Stimulated activated CD4-positive, alpha-beta T cell treated with anti-CD3 and anti-CD28 coated beads, Interleukin-1b, Interleukin-23, amount 100 ng/mL, for 1 hour (primary cell): ENCODE measurements at places on chromosomes 5 and 9.

- DNase-seq, result no peak
Measured at GRCh38 chr5:55544341-55544740, 9.6 kb upstream of the PLPP1 start.

DNA sequence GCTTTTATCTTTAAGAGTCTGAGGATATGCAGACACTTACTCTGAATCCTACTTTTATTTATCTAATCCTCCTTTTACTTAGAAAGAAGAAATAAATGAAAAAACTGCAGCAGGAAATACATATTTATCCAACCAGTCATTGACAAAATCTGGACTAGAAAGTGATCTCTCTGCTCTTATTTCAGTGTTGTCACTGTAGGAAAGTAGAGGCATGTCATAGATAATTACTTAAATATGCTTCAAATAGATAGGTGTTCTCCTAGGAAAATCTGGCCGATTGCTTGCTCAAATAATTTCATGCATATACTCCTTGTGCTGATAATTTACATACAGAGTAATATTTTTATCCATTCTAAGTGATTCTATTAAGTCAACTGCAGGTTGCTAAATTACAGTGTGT is 2001.9 kb upstream of the C9orf72 start:
- DNase-seq, result no peak

DNA sequence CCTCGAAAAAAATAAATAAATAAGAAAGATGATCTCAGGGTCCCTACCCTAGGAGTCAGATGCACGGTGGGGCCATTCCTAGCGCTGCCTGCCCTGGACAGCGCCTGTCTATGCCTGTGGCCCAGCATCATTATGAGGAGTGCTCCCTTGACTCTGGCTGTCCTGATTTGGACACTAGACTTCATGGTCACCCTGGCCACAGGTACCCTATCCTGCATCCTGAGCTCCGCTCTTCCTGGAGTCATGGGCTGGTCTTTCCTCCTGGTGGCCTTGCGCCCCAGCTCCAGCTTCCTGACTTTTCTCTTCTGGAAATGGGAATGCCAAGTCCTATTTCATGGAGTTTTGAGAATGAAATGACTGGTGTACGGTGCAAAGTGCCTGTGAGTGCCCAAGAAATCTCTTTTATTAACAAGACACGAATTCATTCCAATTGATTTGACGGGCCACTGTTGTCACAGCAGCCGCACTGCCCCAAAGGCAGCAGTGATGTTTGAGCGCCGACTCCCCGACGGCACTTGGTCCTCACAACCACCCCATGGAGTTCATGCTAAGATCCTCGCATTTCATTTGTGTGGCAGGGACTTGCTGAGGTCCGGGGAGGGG is 564 bp upstream of the AIF1L start:
- DNase-seq, result no peak

GRCh38 chr5:103433211-103433610 is 129.4 kb downstream of the NUDT12 start:
- no peak for DNase-seq

DNA sequence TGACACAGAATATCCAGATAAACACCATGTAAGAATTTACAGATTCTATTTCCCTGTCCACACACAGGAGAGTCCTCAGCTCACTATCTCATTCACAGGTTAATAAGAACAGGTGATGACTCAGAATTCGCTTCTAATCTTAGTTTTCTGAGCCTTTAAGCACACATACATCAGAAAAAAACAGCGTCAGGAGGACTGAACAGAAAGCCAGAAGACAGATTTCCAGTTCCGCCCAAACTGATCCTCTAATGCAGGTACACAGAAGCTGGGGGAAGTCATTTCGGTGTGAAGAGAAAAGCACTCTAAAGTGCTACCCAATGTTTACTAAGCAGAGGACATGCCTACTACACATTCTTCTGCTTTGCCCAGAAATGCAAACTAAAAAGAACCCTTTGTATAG is 1.6 kb downstream of the CEMIP2 start:
- no peak for DNase-seq

GRCh38 chr5:77824981-77825380 is 48.8 kb upstream of the TBCA start:
- no peak for DNase-seq

- no peak for DNase-seq
Measured at GRCh38 chr9:71521132-71521531, 247.2 kb downstream of the CEMIP2 start.

DNA sequence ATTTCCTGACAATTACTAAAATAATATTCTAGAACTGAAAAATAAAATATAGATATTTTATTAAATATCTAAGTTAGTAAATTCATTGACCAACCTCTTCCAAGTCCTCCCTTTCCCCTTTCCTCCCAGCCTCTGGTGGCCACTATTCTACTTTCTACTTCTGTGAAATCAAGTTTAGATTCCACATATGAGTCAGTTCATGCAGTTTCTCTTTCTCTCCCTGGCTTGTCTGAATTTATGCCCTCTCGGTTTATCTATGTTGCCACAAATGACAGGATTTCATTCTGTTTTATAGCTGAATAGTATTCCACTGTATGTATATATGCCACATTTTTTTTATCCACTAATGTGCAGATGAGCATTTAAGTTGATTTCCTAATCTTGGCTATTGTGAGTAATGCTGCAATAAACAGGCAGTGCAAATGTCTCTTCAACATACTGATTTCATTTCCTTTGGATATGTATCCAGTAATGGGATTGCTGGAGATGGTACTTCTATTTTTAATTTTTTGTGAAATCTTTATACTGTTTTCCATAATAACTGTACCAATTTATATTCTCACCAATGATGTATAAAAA is 52.3 kb downstream of the WDR36 start:
- no peak for DNase-seq

DNA sequence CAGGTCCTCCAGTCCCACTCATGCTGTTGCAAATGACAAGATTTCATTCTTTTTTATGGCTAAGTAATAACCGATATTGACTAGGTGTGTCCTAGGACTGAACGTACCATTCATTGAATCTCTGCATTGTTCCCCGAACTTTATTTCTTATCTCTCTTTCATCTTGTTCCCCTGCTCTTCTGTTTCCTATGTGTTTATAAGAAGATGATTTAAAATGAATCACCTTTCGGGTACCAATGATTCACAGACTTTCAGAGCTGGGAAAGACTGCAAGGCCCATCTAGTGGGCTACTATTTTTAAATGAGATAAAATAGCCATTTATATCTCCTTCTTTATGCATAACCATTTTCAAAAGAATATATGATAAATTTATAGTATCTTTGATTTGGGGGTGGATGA is 133.0 kb downstream of the CDH18 start:
- DNase-seq, result no peak

GRCh38 chr5:40628407-40628806 is 51.3 kb upstream of the PTGER4 start:
- DNase-seq, result no peak

GRCh38 chr5:154430466-154430865 is 15.3 kb upstream of the SAP30L start:
- no peak for DNase-seq

- DNase-seq, result no peak
Measured at GRCh38 chr5:115372146-115372545, 75.7 kb upstream of the CCDC112 start.

DNA sequence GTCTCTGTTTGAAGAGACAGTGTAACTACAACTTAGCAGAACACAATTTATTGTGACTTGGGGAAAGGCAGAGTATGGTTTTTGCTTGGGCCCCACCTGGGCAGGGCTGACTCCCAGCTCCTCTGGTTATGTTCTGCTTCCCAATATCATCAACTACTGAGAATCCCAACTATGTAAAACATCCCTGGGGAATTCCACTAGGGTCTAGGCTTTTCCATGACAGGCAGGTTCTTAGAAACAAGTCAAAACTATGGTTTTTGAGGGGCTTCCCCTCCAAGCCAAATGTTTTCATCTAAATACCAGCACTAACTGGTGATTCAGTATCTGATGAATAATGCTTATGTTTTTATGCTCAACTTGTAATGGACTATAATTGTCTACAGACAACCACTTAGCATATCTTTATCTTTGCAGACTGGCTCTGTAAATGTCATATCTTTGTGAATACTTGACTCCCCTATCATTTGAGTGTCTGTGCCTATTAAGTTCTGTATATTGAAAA is 409.5 kb downstream of the PDE4D start:
- no peak for DNase-seq

DNA sequence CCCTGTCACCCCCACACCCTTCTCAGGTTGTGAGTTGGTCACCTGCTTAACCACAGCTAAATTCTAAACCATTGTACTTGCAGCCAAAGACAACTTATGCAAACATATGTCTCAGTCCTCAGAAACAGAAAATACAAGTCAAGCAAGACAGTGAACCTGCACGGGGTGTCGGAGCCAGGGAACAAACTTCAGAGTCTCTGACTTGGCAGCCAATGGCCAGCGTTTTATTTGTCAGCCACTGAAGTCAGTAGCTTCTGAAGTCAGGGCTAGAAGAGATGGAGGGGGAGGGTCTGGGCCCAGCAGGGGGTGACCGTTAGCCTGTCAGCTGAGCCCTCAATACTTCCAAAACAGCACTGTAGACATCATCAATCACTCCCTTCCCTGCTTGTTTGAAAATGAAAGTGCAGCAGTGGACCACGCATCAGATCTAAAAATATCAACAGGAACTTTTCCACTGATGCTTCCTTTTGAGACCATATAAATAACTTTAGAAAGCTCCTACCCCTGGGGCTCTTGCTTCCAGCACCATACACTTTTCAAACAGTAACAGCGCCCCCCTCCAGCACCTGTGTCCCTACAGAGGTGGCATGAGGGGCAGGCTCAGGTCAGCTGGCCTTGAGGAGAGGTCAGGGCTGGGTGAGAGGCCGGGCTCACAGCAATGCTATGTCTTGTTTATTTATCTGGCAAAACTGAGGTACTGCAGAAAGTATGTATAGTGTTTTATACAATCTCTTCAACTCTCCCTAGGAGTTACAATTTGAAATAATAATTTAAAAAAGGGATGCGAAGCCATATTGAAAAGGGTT is 142.5 kb downstream of the ACER2 start:
- DNase-seq, result no peak

DNA sequence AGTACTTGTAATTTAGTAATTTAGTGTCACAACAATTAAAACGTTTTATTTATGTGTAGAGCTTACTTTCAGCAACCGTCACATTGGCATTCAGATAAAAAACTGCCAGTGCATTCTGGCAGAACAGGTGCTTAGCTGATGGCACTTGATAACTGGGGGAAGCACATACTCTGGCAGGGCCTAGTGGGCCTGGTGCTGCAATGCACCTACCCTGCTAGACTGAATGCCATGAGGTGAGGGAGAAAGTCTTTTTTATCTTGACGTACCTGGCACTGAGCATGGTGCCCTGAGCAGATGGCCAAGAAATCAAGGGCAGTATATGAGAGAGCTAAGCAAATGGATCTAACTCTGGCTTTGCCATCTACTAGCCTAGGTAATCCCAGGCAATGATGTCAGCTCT is 280.6 kb upstream of the EFNA5 start:
- no peak for DNase-seq

- DNase-seq, result no peak
Measured at GRCh38 chr5:171801839-171802238, 16.2 kb downstream of the SMIM23 start.

- DNase-seq, result no peak
Measured at GRCh38 chr9:118529210-118529609, 825.0 kb downstream of the TLR4 start.

- no peak for DNase-seq
Measured at GRCh38 chr5:148206620-148207019, 3.8 kb downstream of the SPINK6 start.

- DNase-seq, result no peak
Measured at GRCh38 chr5:120803282-120803681, 339.2 kb downstream of the PRR16 start.

DNA sequence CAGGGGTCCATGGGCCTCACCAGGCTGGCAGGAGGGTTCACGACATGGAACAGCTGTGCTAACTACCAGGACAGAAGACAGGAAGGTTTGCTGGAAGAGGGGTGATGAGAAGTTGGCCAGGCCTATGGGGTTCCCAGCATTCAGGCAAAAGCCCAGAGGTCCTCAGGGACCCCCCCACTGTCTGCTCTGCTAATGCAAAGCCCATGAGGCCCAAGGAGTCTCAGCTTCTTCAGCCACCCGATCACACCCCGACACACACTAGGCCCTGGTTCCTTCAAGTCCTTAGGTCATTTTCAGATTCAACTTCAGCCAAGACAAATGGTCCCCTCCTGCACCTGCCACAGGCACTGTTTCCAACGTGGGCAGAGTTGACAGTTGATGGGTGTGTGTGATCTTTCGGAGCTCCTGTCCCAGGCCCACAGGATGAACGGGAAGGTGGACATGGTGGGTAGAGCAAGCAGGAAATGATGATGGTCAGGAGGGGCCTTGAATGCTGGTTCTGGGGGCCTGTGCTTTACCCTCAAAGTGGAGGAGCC is 20.4 kb downstream of the ADAMTS2 start:
- no peak for DNase-seq

GRCh38 chr5:82045554-82046275 is 73.9 kb downstream of the ATG10 start:
- no peak for DNase-seq
